ENCODE measurements at places on chromosomes 16 and 17. TPM values are rescaled to one million over a fixed set of nuclear protein-coding genes. Genes with fewer than 3 reads are reported as not detected.

The AKAP1 gene
- 54.4 TPM for total RNA-seq

The CD300H gene
- total RNA-seq = 0.53 TPM

The INCA1 gene
- total RNA-seq = 1.3 TPM

The KREMEN2 gene
- 2.2 TPM for total RNA-seq

The CCL4 gene
- not detected for total RNA-seq

The PAM16 gene
- 80.6 TPM for total RNA-seq

The SPATA22 gene
- not detected for total RNA-seq

The PPY gene
- 0.22 TPM for total RNA-seq

The SLFN14 gene
- total RNA-seq = not detected

The CCDC200 gene
- not detected for total RNA-seq

The SLC35G6 gene
- not detected for total RNA-seq

The RPRML gene
- 1.0 TPM for total RNA-seq

The SMIM36 gene
- total RNA-seq = not detected

The EMP2 gene
- 25.7 TPM for total RNA-seq

The FKBP10 gene
- total RNA-seq = 120 TPM

The CCDC154 gene
- total RNA-seq = 0.11 TPM

The C17orf75 gene
- 27.9 TPM for total RNA-seq
